Calu3 (cell line): ENCODE measurements at places on chromosomes 4 and X. TPM values are rescaled to one million over a fixed set of nuclear protein-coding genes. Genes with fewer than 3 reads are reported as not detected.

The GRID2 gene
- not detected in 2 replicates for total RNA-seq

DNA sequence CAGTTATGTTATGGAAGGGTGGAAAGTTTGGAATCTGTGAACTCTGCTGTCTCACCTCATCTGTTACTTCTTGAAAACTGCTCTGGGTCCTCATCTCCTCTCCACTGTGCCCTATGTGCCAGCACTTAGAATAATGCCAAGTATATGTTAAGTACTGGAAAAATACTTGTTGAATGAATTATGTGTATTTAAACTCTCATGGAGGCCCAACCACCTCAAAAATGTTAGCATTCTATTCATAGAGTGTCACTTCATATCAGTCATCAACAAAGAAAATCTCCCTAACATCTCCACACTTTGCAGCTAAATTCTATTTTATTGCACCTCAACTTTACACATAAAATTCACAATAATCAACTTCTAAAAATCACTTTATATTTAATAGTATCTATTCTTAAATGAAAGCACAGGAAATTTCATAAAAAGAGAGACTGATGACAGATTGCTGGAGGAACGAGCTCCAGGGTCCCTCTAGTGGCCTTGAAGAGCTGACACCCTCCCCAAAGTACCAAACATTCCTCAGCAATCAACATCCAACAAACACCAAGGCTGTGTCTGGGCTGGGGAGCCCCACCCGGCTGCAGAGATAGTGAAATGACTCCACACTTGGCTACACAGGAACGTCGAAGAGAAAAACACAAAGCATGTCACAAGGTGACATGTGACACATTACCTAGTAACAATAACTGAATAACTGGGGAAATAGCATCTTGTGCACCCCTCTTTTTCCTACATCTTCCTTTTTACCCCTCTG is 45.8 kb downstream of the SLC39A8 start:
- peaks cover 6% of the 10 kb centered on the region for H3K4me1 ChIP-seq
- H3K27ac ChIP-seq: no peak overlapping the region
- no peak overlapping the region for H3K4me3 ChIP-seq
- peak; percentile 27 for DNase-seq
- no peaks in the 10 kb centered on the region for H3K27me3 ChIP-seq
- no peaks in the 10 kb centered on the region for H3K36me3 ChIP-seq

DNA sequence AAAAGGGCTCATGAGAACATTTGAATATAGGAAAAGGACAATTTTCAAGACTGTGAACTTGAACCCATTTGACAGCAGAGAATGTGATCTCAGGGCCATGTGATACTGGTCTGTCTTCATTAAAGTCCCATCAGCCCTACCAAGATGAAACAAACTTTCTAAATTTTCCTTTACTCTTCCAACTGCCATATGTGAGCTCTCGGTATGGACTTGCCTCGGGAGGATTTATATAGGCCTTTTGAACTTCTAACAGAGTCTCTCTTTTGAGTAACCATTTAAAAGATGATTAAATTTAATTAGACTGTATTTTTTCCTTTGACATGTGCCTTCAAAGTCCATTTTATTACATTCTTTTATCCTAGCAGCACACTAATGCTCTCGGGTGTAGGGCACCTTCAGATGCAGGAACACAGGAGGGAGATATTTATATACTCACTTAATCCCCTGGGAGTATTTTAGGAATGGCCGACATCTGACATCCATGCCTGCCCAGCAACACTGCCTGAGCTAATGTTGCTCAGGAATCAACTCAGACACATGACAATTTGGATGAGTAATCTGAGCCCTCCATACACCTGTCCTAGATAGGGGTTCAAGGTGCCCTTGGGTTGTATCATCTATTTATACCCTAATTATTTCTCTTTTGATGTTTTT is 155.0 kb downstream of the SLC7A11 start:
- H3K27ac ChIP-seq: no peak overlapping the region
- H3K4me1 ChIP-seq: peaks cover 22% of the 10 kb centered on the region
- DNase-seq: no peak
- H3K4me3 ChIP-seq: no peak overlapping the region
- H3K36me3 ChIP-seq: no peaks in the 10 kb centered on the region

DNA sequence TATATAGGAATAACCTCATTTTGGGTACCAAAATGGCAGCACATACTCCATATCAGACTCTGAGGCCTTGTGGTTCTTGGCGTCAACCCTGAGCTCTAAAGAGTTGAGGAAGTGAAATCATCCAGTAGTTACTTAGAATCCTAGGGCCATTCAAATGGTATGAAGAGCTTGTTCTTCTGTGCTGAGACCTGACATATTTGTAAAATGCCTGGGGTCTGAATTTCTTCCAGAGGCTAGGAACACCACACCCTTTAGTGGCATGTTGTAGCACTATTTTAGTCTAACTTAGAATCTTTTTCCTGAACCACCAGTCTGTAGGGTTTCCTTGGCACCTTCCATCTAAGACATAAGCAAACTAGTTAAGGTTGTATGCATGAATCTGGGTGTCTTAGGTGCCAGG is 18.1 kb upstream of the GDPD2 start:
- H3K27me3 ChIP-seq: no peaks in the 10 kb centered on the region
- no peaks in the 10 kb centered on the region for H3K4me1 ChIP-seq
- peaks cover 6% of the 10 kb centered on the region for H3K36me3 ChIP-seq
- H3K27ac ChIP-seq: no peak overlapping the region

- peaks cover 5% of the 10 kb centered on the region for H3K36me3 ChIP-seq
- H3K4me1 ChIP-seq: no peaks in the 10 kb centered on the region
- no peak overlapping the region for H3K27ac ChIP-seq
- H3K4me3 ChIP-seq: no peak overlapping the region
- H3K27me3 ChIP-seq: no peaks in the 10 kb centered on the region
Measured at GRCh38 chr4:168188754-168189153, 96.4 kb downstream of the ANXA10 start.

DNA sequence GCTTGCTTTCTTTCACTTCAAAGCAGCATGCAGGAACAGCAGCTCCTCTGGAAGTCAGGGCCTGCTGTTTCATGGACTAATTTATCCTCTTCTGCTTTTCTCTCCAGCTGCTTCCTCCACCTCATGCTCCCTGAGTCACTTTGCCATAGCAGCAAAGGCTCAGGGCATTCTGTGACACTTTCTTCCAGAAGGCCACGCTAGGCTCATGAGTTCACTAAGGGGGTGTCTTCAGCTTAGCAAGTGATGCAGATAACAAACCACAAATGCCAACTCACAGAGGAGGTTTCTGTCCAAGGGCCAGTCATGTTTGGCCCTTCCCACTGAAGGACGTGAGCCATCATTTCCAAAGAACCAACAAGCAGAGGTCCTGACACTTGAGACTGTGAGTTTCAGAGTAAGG is 200.2 kb downstream of the ADGRA3 start:
- H3K4me3 ChIP-seq: no peak overlapping the region
- no peak overlapping the region for H3K27ac ChIP-seq
- H3K27me3 ChIP-seq: no peaks in the 10 kb centered on the region
- DNase-seq: no peak

- H3K27ac ChIP-seq: no peak overlapping the region
- no peaks in the 10 kb centered on the region for H3K4me1 ChIP-seq
- no peaks in the 10 kb centered on the region for H3K36me3 ChIP-seq
Measured at GRCh38 chr4:70746179-70746839, 24.5 kb downstream of the RUFY3 start.

DNA sequence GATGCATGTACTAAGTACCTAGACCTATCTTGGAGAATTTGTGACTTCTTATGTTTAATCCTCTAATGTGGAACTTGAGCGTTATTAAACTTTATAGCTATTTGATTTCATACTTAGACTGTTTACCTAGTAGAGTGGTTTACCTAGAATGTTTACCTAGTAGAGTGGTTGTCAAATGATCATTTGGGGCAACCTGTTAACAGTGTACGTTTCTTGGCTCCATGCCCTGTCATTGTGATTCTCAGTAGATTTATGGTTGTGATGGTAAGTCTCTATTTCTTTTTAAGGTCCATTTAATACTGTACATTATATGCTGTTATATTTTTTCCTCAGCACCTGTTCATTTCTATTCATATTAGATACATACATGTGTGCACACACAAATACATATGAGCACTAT is 233.0 kb upstream of the MAD2L1 start:
- no peaks in the 10 kb centered on the region for H3K27me3 ChIP-seq
- H3K36me3 ChIP-seq: no peaks in the 10 kb centered on the region
- no peak overlapping the region for H3K27ac ChIP-seq
- H3K4me3 ChIP-seq: no peak overlapping the region
- H3K4me1 ChIP-seq: no peaks in the 10 kb centered on the region
